ENCODE measurements at places on chromosomes 6 and 20.

DNA sequence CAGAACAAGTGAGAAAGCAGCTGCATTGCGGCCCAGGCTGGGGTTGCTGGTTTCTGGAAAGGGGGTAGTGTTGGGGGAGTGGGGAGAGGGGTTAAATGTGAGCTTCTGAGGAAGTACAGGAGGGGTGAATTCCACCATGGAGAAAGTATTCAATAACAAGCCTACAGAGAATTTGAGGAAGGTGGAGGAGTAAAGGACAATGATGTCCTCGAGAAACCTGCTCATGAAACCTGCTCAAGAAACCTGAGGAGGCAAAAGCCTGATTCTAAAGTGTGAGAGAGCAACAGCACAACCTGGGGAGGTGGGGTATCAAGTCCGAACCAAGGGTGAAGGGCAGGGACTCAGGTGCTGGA lies 138.3 kb upstream of the ESR1 start:
- DNase-seq: no peak

DNA sequence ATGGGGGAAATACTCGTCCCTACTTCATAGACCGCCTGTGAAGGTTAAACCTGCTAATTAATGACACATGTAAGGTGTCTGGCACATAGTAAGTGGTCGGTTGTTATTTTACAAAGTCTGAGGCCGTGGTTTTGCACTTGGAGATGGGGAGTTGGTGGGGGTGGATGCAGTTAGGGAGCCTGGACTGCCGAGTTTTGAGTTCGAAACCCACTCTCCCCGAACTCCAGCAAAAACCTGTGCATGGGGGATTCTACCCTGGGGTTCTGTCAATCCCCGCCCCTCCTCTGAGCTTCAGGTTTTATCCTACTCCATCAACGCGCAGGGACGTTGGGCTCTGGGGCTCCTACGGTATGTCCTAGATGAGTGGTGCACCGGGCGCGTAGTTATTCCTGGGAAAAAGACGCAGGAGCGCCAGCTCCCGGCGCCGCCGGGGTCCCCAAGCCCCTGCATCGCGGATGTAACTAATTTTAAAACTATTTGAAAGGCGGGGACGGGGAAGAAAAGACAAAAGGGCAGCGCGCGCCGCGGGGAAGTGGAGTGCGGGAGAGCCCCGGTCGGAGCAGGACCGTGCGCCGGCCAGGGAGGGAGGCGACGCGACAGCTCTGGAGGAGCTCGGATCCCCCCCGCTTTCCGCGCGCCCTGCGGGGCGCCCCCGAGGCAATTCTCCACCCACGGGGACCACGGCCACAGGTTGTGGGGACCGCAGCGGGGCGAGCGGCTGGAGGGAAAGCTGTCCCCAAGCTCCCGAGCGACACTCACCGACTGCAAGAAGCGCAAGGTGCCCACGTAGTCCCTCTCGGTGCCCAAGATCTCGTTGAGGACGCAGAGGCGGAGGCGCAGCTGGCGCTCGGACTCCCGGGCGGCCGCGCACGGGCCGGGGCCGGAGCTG lies 672 bp downstream of the PREX1 start:
- no peak for DNase-seq

DNA sequence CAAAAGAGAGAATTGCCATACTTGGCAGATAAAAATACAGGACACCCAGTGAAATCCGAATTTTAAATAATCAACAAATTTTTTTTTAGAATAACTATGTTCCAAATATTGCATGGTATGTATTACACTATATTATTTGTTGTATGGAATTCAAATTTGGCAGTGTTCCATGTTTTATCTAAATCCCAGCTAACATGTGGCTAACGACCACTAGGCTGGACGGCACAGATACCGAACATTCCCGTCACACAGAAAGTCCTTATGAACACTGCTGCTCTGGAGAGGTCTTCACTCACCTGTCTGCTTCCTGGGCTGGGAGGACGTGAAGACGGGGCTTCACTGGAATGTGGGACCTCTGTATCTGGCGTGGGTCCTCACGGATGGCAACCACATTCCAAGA lies 32.8 kb downstream of the SNX5 start:
- no peak for DNase-seq

GRCh38 chr6:69005199-69005598 lies 370.1 kb downstream of the ADGRB3 start:
- no peak for DNase-seq

DNA sequence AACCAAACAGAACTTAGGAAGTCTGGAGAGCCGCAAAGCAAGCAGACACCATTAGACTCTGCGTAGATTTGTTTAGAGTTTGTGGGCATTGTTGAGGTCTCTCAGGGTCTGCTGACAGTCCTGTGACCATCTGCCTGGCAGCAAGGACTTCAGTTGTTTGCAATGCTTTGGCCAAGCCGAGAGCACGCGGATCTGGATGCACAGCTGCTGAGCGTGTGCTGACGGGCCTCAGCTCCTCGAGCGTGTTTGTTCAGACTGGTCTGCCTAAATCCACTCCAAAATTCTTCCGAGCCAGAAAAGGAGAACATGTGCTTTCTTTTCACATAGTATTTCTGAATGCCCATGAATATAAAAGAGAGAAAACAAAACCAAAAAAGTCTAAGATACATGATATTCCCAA lies 159.0 kb downstream of the ZNF217 start:
- no peak for DNase-seq

DNA sequence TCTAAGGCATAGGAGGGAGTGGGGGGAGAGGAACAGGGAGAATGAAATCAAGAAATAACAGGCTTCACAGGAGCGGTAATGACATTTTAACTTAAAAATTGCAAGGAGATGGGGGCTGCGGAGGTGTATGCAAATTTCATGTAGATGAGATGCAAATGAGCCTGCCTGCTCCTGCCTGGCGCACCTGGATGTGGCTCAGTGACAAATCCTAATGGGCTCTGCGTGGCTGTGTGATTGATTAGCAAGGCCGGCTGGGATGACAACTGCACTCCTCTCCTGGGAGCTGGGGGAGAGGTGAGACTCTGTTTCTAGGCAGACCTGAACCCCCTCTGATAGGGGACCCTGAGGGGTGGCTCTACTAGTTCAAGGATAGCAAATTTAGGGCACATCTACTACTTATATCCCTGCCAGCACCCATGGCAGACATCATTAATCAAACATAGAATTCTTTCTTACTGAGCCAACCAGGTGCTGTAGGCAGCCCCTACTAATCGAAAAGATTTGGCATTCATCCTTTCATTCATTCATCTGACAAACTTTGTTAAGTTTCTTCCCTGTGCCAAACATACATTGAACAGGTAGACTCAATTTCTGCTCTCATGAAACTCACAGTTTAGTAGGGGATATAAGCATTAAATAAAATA lies 38.4 kb upstream of the TGM2 start:
- no peak for DNase-seq

- no peak for DNase-seq
Observed at GRCh38 chr6:155580904-155581303, 125.3 kb upstream of the NOX3 start.

DNA sequence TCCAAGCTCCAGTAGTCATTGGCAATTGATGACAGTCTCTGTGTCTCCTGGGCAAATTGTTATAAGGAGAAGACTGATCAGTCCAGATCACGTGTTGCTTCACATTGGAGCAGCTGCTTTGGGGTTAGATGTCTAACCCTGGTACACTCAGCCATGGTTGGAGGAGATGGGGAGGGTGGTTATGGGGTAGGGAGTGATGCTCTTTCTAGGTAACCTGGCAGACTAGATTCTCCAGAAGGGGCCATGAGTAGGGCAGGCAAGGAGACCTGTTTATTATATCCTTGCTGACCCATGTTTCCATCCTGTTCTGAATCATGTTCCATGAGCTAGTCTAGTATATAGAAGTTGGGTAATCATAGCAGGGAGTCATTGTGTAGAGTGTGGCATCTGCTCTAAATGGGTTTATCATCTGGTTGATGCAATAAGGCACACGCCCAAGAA lies 50.8 kb upstream of the BACH2 start:
- no peak for DNase-seq

GRCh38 chr6:149962461-149963211 lies 1.1 kb upstream of the ULBP1 start:
- DNase-seq: no peak

GRCh38 chr20:11852189-11852588 lies 65.5 kb upstream of the BTBD3 start:
- no peak for DNase-seq

GRCh38 chr6:26380256-26380655 lies 2.7 kb upstream of the BTN2A2 start:
- no peak for DNase-seq

- peak; percentile 38 for DNase-seq
Observed at GRCh38 chr6:137926207-137926731, 59.2 kb downstream of the TNFAIP3 start.

GRCh38 chr6:166419717-166420116 lies 37.0 kb upstream of the MPC1 start:
- no peak for DNase-seq

DNA sequence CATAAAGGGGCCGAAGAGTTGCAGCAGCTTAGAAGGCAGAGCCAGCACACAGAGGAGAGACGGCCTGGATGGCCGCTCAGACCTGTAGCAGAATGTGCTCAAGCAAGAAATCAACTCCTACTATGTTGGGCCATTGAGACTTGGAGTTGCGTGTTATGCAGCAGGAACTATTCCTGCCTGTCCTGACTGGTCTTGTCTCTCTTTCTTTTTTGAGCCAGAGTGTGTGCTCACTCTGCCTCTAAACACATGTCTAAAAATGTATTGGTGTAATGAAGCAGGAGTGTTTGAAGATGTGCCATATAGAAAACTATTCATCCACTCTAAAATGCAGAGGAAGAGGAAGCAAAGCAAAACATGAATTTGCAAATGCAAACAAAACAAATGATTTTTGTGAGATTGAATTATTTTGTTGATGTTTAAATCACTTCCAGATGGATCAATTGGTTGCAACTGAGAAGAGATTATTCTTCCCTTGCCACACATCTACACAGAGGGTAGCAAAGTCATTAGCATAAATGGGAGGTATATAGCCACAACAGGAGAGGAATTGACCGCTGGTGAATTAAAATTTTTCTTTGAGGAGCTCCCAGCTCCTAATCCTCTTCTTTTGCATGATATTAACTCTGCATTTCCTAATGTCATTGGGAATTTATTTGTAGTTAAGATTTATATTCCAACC lies 20.4 kb upstream of the SYNJ2 start:
- DNase-seq: no peak

DNA sequence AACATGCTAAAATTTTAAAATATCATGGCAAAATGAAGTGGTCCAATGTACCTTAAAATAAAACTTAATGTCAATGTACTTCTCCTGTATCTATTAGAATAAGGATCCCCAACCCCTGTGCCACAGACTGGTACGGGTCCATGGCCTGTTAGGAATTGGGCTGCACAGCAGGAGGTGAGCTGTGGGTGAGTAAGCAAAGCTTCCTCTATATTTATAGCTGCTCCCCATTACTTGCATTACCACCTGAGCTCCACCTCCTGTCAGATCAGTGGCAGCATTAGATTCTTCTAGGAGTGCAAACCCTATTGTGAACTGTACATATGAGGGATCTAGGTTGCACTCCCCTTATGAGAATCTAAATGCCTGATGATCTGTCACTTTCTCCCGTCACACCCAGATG lies 86.0 kb downstream of the SLC16A10 start:
- DNase-seq: no peak

GRCh38 chr6:149043476-149044130 lies 273.9 kb upstream of the TAB2 start:
- DNase-seq: peak; percentile 45

DNA sequence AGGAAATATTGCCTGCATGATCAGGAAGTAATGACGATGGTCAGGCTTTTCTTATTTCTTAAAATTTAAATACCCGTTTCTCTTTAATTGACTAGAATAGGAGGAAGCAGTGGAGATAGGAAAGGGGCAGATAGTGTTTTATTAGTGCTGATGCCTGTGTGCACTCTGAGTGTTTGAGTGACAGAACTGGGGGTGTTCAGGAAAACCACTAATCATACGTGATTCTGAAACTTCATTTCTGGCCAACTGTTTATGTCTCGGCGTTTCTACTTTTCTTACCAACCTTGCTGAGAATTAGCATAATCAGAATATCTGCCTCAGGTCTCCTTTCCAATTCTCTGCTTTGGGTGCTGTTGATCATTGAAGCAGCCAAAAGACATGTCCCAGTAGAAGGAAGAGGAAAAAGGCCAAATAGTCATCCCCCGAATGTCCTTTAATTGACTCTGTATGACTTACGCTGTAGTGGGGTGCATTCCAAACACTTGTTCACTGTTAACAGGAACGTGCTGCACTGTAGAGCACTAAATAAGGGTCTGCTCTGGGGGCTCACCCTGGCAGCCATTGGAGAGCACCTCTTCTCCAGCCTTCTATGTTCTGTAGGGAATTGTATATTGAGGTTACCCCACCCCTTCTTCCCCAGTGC lies 152.9 kb downstream of the JARID2 start:
- DNase-seq: no peak

- DNase-seq: no peak
Observed at GRCh38 chr6:37373822-37374471, 20.2 kb downstream of the RNF8 start.

GRCh38 chr20:51710361-51710894 lies 57.8 kb downstream of the ATP9A start:
- DNase-seq: no peak

GRCh38 chr6:116369540-116369939 lies 1.2 kb upstream of the DSE start:
- DNase-seq: no peak

GRCh38 chr6:35506536-35506935 lies 6.2 kb downstream of the TULP1 start:
- no peak for DNase-seq

- DNase-seq: no peak
Observed at GRCh38 chr6:33856655-33857054, 52.9 kb upstream of the MLN start.

GRCh38 chr20:2396241-2396814 lies 15.6 kb downstream of the TGM6 start:
- DNase-seq: no peak

GRCh38 chr6:26420688-26421171 lies 18.7 kb downstream of the BTN3A1 start:
- DNase-seq: peak; percentile 35

DNA sequence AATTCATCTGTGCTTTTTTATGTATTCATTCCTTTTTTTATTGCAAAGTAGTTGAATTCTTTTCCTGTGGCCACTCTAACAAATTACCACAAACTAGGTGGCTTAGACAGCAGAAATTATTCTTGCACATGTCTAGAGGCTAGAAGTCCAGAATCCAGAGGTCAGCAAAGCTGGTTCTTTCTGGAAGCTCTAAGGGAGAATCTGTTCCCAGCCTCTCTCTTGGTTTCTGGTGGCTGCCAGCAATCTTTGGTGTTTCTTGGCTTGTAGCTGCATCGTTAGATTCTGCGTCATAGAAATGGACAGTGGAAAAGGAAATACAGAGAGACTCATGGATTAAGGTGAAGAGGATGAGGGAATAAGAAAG lies 39.3 kb downstream of the GSTA2 start:
- DNase-seq: no peak

DNA sequence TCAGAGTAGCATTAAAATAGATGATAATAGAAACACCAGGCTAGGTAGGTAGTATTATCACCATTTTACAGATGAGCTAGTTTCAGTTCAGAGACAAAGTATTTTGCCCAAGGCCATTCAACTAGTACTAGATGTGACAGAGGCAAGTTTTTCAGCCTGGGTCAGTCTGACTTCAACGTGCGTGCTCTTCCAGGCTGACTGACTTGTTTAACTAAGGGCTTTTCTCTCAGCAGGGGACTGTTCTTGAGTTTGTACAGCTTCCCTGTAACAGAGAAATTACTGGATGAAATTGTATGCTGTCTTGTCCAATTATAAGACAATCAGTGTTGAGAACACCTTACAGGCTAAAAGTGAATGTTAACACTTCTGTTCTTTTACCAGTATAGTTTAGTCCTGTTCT lies 333.5 kb upstream of the MAN1A1 start:
- no peak for DNase-seq

GRCh38 chr6:73139681-73140383 lies 85.5 kb downstream of the KHDC1L start:
- DNase-seq: no peak

- DNase-seq: no peak
Observed at GRCh38 chr6:134217105-134217797, 100.7 kb downstream of the SGK1 start.
